ENCODE measurements at places on chromosomes 3 and 15.

DNA sequence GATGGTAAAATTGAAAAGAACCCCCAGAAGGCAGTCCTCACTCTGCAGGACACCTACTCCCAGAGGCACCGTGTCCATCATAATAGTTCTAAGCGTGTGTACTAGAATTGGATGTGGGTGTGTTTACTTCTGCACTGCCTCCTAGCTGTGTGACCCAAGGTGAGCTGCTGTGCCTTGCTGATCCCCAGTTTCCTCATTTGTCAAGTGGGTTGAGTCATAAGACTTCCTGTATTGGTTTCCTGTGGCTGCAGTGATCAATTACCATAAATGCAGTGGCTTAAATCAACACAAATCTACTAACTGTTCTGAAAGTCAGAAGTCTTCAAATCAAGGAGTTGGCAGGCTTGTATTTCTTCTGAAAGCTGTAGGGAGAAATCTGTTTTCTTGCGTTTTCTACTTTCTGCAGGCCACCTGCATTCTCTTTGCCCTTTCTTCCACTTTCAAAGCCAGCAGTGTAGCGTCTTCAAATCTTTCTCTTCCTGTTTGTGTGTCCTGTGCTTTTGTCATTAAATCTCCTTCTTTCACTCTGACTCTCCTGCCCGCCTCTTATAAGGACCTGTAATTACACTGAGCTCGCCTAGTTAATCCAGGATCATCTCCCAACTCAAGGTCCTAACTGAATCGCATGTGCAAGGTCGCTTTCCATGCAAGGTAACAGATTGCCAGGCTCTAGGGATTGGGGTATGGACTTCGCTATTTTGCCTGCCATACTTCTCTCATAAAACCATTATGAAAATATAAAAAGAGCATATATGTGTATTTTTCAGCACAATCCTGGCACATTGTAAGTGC is 59.0 kb downstream of the RORA start:
- DNase-seq = no peak

GRCh38 chr3:20326541-20326940 is 140.5 kb upstream of the SGO1 start:
- no peak for DNase-seq

DNA sequence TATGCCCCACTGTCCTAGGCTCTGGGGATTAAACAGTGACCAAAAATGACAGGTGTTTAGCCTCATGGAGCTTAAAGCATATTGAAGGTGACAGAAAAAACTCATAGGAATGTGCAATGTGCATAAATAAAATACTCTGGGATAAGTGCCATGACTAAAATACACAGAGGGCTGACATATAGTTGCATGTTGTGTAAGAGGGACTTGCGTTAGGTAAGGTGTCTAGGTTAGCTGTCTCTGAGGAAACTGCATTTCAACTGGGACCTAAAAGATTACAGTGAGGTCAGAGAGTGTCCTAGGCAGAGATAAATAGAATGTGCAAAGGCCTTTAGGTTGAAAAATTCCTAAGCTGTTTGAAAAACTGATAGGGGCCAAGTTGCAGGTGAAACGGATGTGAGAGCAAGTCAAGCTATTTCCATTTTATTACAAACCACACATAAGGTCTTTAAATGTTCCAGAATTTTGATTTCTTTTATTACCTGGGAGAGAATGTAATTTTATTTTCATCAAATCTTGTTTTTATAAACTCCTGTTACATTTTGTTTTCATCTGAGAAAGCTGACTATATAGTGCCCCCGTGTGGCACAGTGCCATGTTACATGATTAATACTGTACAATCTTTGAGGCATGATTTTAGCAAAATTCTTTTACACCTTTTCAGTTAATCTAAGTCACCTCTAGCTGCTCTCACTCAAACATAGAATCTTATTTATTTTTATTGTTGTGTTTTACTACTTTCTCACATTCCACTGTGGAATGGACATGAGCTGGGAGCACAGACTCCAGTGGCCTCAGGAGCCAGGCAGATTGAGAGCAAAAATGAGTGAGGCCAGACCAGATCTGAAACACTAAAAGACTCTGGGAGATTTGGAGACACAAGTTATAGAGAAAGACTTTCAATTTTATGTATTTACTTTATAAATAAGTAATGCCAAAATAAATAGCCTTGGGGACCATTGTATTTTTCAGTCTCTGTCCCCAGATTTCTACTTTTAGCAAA is 259.6 kb upstream of the ZNF717 start:
- no peak for DNase-seq

GRCh38 chr15:72135719-72136118 is 17.5 kb downstream of the SENP8 start:
- DNase-seq = no peak

DNA sequence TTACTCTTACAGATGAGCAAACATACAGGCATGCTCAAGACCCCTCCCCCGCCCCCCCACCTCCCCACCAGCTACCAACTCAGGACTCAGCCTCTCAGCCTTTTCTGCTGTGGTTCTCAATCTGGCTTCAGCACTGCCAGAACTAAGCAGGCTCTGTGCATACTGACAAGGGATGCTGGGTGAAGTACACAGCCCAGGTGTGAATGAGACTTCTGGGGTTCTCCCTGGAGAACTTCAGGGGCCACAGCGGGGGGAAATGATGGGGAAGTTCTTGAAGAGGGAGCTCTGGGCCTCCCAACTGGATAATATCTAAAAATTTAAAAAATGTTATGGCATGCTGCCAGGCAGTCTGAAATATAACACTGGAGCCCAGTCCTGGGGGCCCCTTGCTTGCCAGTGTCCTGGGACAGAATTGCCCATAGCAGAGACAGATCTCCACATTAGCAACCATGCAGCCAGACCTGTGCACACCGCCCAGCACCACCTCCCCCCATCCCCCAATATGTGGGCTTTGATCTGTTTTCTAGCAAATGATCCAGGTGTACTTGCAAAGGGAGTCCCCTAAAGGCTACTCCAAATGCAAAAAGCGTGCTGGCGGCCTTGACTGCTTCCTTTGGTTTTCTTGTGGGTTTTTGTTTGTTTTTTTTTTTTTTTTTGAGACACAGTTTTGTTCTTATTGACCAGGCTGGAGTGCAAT is 41.4 kb downstream of the PGPEP1L start:
- DNase-seq = no peak

Measured in DMS 273 treated with DMSO at 0.1 percent for 48 hours (cell line).